ENCODE measurements at places on chromosomes 6 and 20. TPM values are rescaled to one million over a fixed set of nuclear protein-coding genes. Genes with fewer than 3 reads are reported as not detected.

DNA sequence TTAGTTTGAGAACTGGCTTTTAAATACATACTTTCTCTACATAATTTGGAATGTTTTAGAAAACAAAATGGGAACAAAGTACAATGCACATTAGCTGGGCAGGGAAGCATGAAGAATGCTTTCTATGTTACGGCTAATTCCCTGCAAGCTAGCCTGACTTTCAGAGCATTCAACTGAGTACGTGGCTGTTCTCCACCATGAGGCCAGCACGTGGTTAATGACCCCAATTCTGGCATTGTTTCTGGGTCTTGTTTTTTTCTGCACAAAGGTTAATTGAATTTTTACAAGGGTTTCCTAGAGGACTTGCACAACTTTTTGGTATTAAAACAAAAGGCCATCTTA, 208.6 kb upstream of the AGPAT4 start:
- H3K36me3 ChIP-seq, result no peaks in the 10 kb centered on the region
- no peaks in the 10 kb centered on the region for H3K27me3 ChIP-seq
- H3K4me3 ChIP-seq, result no peak overlapping the region
- no peak for DNase-seq
- no peak overlapping the region for H3K27ac ChIP-seq

DNA sequence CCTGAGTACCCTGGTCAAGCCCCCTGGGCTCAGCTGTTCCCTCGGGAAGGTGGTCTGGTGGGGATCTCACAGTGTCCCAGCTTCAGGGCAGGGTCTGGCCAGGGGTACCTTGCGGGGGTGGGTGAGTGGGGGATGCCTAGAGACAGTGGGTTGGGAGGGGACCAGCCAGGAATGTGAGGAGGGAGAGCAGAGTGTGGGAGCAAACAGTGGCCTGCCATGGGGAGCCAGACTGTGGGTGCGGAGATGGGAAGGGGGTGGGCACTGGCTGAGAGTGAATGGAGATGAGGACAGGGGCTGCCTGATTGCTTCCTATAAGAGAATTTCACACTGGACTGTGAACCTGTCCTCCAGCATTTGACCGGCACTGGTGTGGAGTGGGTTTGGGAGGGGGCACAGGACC, 95.1 kb downstream of the VEGFA start:
- no peak for DNase-seq
- no peaks in the 10 kb centered on the region for H3K4me1 ChIP-seq
- H3K27ac ChIP-seq, result no peak overlapping the region
- no peaks in the 10 kb centered on the region for H3K36me3 ChIP-seq
- H3K27me3 ChIP-seq, result no peaks in the 10 kb centered on the region

DNA sequence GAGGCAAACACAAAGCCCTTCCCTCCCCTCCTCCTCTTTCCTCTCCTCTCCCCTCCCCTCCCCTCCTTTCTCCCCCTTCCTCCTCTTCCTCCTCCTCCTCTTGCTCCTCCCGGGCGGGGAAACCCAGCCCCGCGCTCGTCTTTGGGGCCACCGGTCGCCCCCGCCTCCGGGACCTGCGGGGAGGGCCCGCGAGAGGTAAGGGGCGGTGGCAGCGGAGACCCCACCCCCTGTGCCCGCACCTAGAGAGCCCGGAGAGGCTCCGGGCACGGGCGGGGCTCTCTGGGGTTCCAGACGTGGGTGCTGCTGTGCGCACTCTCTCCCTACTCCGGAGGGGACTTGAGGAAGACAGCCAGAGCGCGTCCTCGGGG, at the start of gene RIN2:
RIN2 (plus strand) TSS at position 126 of the 368 bp plus-strand sequence. CDS start 131,344 bp downstream, outside the sequence.
- no peaks in the 10 kb centered on the region for H3K36me3 ChIP-seq
- no peak within 1 kb of the TSS for H3K27ac ChIP-seq
- peak within 1 kb of the TSS; percentile 87 for H3K4me3 ChIP-seq
- DNase-seq, result no peak
- peaks cover 5% of the 10 kb centered on the region for H3K27me3 ChIP-seq

GRCh38 chr6:111871207-111871606, 2.0 kb downstream of the FYN start:
- peaks cover 7% of the 10 kb centered on the region for H3K4me1 ChIP-seq
- no peak for DNase-seq
- H3K4me3 ChIP-seq, result peak overlapping the region; percentile 83
- H3K27ac ChIP-seq, result no peak overlapping the region
- no peaks in the 10 kb centered on the region for H3K27me3 ChIP-seq

DNA sequence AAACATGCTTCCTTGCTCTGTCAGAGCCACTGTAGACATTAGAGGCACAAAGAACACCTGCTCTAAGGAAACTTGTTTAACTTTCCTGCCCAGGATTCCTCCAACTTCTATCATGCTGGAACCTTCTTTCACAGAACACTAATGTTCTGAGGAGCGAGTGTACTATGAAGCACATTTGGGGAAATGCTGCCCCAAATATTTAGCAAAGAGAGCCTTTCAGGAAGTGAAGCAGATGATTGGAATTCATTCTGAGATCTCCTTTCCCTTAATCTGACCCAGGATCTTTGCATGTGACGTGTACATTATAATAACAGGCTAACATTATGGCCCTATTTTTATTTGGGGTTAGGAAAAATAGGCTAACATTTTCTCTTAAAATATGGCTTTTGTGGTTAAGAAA, 21.0 kb upstream of the FYN start:
- H3K4me3 ChIP-seq, result no peak overlapping the region
- no peaks in the 10 kb centered on the region for H3K27me3 ChIP-seq
- H3K27ac ChIP-seq, result no peak overlapping the region

DNA sequence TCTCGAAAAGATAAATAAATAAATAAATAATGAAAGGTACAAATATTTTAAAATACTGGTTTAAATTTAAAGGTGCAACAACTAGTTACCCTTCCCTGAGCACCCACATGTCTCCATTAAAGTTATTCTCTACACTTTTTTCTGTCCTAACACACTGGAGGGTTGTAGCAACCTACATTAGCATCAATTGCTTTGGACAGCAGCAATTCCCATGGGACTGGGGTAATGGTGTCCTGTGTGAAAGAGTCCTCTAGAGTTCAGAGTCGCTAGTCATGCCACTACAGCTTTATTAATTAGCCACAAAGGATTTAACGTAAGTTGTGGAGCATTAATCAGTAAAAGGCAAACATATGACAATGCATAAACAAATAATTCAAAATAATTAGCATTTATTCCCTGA, 14.1 kb upstream of the CD24 start:
- H3K4me1 ChIP-seq, result no peaks in the 10 kb centered on the region
- H3K27me3 ChIP-seq, result no peaks in the 10 kb centered on the region
- H3K4me3 ChIP-seq, result no peak overlapping the region

- DNase-seq, result no peak
- no peak overlapping the region for H3K4me3 ChIP-seq
These were observed 4.6 kb upstream of the DDX27 start for GRCh38 chr20:49214571-49214970.

- no peaks in the 10 kb centered on the region for H3K27me3 ChIP-seq
- H3K4me1 ChIP-seq, result no peaks in the 10 kb centered on the region
- no peak overlapping the region for H3K4me3 ChIP-seq
- no peak overlapping the region for H3K27ac ChIP-seq
- no peak for DNase-seq
These were observed 35.9 kb downstream of the SRC start for GRCh38 chr20:37381621-37382471.

DNA sequence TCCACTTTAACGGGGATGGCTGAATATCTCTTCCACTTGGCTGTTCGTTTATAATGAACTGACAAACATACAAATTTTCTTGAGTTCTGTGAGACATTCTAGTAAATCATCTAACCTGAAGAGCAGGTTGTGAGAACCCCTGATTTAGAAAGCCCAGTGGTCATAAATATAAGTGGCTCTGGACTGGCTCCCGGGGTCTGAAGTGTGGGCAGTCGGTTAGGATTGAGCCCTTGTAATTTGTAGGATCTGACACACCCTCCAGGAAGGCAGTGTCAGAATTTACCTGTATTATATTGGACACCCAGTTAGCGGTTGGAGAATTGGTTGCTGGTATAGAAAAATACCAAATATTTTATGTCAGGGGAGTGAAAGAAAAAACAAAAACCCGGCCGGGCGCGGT, 6.8 kb upstream of the GMEB2 start:
- no peaks in the 10 kb centered on the region for H3K27me3 ChIP-seq
- DNase-seq, result no peak
- H3K4me1 ChIP-seq, result no peaks in the 10 kb centered on the region
- H3K27ac ChIP-seq, result no peak overlapping the region
- H3K36me3 ChIP-seq, result no peaks in the 10 kb centered on the region

- H3K36me3 ChIP-seq, result 0 out of 2 replicates have a peak, but pooled peaks cover 9% of the 10 kb centered on the region
- no peak overlapping the region for H3K27ac ChIP-seq
- no peaks in the 10 kb centered on the region for H3K4me1 ChIP-seq
- DNase-seq, result no peak
- H3K4me3 ChIP-seq, result no peak overlapping the region
These were observed 33.3 kb downstream of the PDRG1 start for GRCh38 chr20:31918466-31919105.

GRCh38 chr6:170092826-170093225, 198.1 kb downstream of the DLL1 start:
- H3K4me3 ChIP-seq, result no peak overlapping the region
- no peaks in the 10 kb centered on the region for H3K27me3 ChIP-seq
- H3K36me3 ChIP-seq, result no peaks in the 10 kb centered on the region
- no peak overlapping the region for H3K27ac ChIP-seq
- DNase-seq, result no peak
- H3K4me1 ChIP-seq, result no peaks in the 10 kb centered on the region

DNA sequence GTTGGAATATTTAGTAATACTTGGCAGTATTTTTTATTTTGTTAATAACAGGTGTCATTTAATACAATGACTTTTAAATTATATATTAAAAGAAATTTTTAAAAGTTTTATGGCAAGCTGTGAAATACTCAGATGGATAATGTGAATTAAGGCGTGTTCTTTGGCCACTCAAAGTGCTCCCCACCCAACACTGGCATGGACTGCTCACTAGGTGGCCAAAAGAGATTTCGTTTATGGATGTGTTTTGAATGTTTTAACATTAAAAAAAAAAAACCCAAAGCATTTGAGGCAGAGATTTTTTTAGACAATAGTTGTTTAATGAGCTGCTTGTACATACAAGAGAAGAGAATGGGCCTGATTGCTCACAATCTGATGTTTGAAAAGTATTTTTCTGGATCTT, 86.5 kb downstream of the QKI start:
- no peak overlapping the region for H3K4me3 ChIP-seq
- no peaks in the 10 kb centered on the region for H3K4me1 ChIP-seq
- no peak overlapping the region for H3K27ac ChIP-seq

DNA sequence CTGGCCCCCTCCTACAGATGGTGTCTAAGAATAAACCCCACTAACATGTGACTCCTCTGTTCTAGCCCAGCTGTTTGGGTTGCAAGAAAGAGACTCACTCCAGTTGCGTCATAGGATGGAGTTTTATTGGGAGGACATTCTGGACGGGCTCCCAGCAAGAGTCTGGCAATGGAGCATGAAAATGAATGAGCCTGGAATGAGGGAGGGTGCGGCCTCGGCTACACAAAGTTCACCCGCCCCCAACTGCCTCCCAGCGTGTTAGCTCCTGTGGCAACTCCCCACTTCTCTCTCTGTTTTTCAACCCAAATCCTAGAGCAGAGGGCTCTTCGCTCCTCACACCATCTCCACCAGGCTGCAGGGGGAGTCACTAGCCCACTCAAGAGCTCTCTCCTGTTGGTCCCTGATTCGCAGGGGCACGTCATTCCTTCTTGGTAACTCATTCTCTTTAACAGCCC, 5.1 kb upstream of the ADAM33 start:
- H3K27me3 ChIP-seq, result no peaks in the 10 kb centered on the region
- peaks cover 4% of the 10 kb centered on the region for H3K4me1 ChIP-seq
- no peak overlapping the region for H3K4me3 ChIP-seq
- no peak for DNase-seq
- no peak overlapping the region for H3K27ac ChIP-seq

- H3K27ac ChIP-seq, result no peak overlapping the region
- H3K36me3 ChIP-seq, result no peaks in the 10 kb centered on the region
- no peaks in the 10 kb centered on the region for H3K4me1 ChIP-seq
These were observed 135.1 kb downstream of the FAM83B start for GRCh38 chr6:54981647-54982046.

TFEB gene
- total RNA-seq, result 2.4 TPM

C2 gene
- total RNA-seq, result 0.86 TPM

BCAS1 gene
- total RNA-seq, result 0.37 TPM

GGTLC1 gene
- not detected for total RNA-seq

Data from H9 (cell line).